ENCODE measurements at places on chromosomes 2 and 18.

- DNase-seq = no peak
These were observed 93.4 kb upstream of the MSH2 start for GRCh38 chr2:47309472-47309951.

DNA sequence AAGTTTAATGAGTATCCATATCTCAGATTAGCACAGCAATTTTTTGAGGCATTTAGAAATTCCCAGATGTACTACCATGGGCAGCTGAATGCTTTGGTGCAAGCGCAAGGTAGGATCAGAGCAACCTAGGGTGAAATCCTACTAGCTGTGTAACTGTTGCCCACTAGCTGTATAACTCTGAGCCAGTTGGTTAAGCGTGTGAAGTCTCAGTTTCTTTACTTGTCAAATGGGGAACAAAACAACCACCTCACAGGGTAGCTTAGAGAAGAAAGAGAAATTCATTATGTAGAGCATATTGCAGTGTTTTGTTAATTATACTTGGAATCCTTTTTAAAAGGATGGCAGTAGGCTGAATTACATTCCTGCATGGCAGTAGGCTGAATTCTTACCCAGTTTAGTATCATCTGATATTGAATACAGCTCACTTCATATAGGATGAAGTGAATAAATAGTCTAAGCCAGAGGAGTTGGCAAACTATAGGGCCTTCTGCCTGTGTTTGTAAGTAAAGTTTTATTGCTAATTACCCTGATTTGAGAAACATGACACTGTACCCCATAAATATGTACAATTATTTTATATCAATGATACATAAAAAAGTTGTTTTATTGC, 180.7 kb downstream of the PLCL1 start:
- no peak for DNase-seq

DNA sequence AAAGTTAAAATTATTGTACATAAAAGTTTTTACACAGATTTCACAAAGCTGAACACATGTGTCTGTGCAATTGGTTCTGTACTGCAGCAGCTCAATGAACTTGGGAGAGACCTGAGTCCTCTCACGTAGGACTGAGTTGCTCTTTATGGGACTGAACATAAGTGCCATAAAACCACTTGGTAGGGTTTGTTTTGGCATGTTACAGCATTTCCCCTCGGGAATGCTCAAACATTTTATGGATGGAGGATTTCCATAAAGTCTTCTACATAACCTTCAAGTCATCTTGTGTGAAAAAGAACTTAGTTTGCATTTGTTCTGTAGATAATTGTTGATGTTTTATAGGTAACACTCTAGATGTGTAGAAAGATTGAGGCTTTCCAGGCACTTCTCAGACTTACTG, 15.9 kb downstream of the LYPD6 start:
- DNase-seq = no peak

DNA sequence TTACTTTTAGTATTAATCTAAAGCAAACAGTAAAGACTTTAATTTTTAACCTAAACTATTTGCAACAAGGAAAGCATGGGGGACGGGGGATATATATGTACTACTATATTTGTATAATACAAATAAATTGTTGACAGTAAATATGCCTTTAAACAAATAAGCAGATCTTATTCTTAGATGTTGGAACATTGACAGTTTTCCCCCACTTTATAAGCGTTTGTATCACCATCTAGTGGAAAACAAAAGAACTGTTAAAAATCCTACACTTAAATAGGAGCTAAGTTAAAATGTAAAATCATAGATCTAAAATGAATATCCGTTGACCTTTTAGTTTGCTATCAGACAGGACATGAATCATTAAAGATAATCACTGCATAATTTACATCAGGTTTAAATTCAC, 50.0 kb downstream of the RBBP8 start:
- DNase-seq = no peak

GRCh38 chr18:29871246-29871645, 1171.3 kb downstream of the DSC3 start:
- DNase-seq = no peak

DNA sequence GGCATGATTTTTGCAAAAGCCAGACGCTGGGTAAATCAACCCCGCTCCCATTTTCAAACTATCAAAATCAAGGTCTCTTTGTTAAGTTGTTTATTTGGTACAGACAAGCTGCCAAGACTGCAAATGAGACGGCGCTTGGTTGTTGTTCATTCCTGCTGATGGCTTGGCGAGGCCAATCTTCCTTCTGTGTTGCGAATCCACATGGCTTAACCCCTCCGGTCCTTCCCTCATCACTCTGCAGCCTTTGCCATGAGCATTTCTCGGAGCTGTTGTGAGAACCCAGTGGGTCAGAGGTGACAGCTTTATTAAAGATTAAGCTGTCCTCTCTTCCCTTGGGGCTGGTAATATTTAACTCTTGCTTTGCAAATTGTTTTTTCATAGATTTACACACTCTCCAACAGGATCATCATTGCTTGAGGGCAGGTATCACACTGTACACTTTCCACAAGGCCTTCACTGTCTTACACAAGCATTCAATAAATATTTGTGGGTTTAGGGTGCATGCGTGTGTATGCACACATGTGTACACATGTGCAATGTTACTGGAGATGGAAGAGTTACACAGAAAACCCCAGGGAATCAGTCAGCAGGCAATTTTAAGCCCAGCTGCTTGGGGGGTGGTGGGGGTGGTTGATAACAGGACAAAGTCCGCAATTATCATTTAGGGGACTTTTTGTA, 27.8 kb upstream of the KCNF1 start:
- DNase-seq = no peak

GRCh38 chr2:59458800-59459199, 1094.7 kb downstream of the BCL11A start:
- DNase-seq = no peak

GRCh38 chr2:173099804-173100203, 24.2 kb downstream of the MAP3K20 start:
- DNase-seq = no peak

- no peak for DNase-seq
These were observed 30.9 kb upstream of the SERPINB12 start for GRCh38 chr18:63511285-63511684.

DNA sequence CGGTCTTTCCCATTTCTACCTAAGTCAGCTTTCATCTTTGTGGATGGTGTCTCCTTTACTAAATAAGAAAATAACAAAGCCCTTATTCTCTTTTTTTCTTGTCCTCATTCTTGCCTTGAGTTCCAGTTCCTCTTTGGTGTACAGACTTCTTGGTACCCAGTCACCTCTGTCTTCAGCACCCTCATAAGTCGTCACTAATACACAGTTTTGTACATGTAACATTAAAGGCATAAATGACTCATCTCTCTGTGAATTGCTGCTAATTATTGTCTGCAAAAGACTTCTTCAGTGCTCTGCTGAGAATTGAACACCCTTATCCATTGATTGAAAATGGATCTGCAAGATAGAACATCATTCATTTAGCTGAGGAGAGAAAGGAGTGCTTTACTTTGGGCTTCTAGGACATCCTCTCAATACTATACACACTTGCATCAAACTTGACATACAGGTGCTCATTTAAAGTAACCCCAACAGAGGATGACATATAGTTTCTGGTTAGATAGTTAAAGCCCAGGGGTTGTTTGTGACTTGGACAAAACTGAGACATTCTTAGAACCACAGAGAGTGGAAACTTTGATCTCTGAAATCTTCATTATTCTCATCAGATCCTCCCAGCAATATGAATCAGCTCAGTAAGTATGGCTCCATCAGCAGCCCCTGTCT, 97.0 kb downstream of the XRCC5 start:
- DNase-seq = no peak

DNA sequence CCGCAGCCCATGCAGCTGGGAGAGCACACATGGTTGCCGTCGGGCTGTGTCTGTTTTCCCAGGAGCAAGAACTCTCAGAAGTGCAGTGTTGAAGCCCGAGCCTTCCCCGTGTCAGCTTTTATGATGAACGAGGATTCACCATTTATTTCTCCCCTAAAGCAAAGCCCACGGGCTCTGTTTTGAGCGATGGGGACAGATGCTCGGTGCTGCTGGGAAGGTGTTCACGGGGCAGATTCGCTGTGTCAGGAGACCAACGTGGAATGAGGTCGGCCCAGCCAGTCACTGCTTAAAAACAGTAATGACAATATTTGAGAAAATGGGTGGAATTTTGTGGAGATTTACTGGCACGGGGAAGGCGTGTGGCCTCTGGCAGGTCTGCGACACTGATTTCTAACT, 43.9 kb downstream of the NFATC1 start:
- DNase-seq = no peak

- DNase-seq = no peak
These were observed 375.3 kb upstream of the KLHL29 start for GRCh38 chr2:23009545-23010149.

- DNase-seq = no peak
These were observed 81.5 kb downstream of the DIS3L2 start for GRCh38 chr2:232042911-232043574.

DNA sequence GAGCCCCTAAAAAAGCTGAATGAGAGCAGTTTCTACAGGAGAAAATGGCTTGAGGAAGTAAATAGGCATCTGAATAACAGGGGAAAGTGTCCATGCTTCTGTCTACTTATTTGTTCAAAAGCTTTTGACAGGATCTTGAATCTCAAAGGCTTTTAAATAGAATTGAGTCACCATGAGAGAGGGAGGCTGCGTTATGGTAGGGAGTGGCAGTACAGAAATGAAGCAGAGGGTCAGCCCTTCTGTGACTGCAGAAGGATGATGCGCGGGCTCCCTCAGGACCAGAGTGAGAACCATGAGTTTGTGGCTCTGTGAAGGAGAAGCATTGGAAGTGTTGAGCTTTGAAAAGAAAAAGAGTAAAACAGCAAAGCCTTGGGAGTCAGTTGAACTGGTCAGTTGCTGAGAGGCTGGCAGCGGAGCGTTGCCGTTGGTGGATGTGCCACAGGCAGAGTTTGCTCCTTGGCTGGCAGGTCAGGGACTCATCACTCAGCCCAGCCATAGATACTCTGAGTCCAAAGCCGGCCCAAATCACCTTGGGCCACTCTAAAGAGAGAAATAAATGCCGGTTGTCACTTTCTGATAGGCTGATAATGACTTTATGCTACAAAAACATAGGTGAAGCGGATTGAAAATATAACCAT, 17.4 kb downstream of the COPS7B start:
- no peak for DNase-seq

DNA sequence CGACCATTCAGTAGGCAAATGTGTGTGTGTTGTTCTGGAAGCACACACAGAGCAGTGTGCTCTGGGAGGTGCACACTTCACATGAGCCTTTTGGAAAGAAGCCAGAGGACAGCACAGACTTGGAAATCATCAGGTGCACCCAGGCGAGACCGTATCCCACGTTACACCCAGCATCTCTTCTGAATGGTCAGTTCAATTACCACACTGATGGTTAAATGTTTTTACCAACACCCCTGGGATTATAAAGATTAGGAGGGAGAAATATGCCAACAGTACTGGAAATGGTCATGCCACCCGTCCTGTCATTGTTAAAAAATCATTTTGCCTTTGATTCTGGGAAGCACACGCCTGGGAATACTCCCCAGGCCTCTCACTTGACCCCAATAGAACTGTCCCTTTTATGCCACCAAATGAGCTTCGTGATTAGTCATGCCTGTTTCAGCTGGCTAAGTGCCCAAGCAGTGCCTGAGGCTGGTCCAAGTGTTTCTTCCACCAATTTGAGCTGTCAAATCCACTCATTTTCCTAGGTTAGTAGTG, 183.7 kb downstream of the NRP2 start:
- no peak for DNase-seq

DNA sequence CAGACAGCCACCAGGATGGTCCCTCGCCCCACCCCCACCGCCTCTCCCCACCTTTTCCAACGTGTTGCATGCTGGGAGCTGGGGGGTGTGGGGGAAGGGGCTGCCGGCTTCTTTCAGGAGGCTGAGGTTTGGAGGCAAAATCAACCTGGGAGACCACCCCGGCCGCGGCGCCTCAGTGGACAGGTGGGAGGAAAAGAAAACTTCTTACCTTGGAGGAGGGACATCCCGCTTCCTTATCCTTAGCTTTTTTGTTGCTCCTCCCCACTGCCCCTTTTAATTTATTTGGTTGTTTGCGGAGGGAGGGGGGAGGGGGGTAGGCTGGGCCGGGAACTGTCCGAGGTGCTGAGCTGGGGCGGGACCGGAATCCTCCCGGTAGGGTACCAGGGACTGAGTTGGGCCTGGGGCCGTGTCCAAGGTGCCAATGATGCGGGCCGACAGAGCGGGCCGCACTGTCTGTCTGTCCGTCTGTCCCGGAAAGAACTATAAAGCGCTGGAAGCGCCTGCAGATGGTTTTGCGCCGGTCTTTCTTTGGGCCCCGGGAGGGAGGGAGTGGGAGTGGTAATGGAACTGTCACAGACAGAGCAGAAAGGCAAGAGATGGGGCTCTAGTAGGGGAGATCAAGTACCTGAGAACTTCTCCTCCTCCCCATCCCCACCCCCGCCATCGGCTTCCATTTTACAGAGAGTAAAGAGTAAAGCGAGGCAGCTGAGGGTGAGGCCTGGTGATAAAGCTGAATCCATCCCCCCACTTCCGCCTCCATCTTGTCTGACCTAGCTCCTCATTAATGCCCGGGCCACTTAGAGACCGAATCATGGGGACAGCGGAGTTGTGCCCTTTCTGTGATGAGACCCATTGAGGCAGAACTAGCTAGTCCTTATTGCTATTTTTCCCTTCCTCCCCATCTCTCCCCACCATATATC, 2.4 kb downstream of the CDK5R2 start:
- no peak for DNase-seq

GRCh38 chr2:66536290-66536673, 101.4 kb downstream of the MEIS1 start:
- no peak for DNase-seq

DNA sequence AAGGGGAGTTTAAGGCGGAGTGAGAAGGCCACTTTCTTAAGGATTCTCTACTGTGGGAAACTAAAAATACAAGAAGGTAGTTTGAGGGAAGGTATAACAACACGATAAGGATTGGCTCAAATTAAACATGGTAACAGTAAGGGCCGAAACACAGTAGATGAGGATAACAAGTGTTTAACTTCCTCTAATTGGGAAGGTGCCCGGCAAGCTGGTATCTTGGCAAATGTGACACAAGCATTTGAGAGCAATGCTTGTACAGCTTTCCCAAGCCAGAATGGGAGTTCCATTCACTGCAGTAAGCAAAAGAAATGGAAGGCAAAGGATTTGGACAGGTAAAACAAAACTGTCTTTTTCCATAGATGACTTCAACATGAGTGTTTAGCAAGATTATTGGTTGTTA, 19.8 kb downstream of the USP40 start:
- no peak for DNase-seq

DNA sequence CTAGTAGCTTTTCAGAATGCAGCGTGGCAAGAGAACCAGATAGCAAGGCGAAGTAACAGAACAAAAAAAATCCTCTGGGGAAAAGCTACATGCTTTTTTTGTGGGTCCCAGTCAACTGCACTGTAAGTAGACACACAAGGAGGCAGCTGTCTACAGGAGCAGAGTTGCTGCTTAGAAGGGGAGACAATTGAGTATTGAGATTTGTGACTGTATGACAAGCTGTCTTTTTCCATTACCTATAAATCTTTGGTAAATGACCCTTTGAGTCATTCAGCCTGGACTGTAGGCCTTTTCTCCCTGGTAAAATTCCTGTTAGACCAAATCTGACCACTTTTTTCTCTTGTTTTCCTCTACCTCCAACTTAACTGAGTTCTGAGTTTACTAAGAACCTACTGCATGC, 144.1 kb upstream of the FOSL2 start:
- no peak for DNase-seq

GRCh38 chr2:10362096-10362897, 59.6 kb downstream of the HPCAL1 start:
- DNase-seq = no peak

Measured in stimulated activated CD8-positive, alpha-beta memory T cell treated with anti-CD3 and anti-CD28 coated beads, Interleukin-2, amount 100 ng/mL, for 48 hours (primary cell).